NCI-H1048 (cell line): ENCODE measurements at places on chromosomes 16 and 17.

DNA sequence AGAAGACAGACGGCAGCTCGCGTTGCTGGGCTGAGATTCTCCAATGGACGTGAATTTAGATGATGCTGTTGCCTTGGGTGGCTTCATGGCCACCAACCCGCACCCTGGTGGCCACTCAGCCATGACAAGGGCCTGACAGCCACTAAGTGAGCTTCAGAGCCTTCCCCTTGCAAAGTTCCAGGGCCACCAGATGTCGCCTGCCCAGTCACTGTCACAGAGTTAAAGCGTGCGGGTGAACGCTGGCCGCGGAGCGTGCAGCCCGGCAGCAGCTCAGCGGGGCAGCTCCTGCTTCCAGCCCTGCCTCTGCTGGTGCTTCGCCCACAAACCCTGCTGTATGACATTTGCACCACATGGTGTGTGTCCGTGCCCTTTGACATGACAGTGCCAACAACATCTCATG, 13.3 kb upstream of the KREMEN2 start:
- no peak for DNase-seq

- no peak for DNase-seq
Measured at GRCh38 chr17:42221886-42222745, 27.8 kb upstream of the GHDC start.

GRCh38 chr16:65121870-65122723, at the start of gene CDH11:
CDH11 (minus strand) TSS chr16:65122063; CDS start chr16:65004869, 117,194 bp downstream.
- no peak for DNase-seq

DNA sequence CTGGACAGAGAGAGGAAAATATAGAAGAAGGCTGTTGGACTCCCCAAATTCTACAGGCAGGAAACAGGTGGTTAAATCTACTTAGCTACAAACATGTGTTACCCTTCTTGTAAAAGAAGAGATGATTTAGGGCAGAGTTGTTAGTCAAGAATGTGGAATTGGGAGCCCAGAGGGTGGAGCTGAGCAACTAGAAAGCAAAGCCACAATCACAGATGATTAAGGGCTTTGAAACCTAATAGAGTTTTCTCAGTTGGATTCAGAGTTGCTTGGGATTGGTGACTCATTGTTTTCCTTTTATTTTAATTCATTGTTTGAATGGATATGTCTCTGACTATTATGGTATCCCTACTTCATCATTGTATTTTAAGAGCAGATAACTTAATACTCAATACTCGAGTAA, 6.2 kb downstream of the ACSM5 start:
- DNase-seq, result no peak

- DNase-seq, result no peak
Measured at GRCh38 chr17:44314869-44315661, 6.7 kb downstream of the RUNDC3A start.

DNA sequence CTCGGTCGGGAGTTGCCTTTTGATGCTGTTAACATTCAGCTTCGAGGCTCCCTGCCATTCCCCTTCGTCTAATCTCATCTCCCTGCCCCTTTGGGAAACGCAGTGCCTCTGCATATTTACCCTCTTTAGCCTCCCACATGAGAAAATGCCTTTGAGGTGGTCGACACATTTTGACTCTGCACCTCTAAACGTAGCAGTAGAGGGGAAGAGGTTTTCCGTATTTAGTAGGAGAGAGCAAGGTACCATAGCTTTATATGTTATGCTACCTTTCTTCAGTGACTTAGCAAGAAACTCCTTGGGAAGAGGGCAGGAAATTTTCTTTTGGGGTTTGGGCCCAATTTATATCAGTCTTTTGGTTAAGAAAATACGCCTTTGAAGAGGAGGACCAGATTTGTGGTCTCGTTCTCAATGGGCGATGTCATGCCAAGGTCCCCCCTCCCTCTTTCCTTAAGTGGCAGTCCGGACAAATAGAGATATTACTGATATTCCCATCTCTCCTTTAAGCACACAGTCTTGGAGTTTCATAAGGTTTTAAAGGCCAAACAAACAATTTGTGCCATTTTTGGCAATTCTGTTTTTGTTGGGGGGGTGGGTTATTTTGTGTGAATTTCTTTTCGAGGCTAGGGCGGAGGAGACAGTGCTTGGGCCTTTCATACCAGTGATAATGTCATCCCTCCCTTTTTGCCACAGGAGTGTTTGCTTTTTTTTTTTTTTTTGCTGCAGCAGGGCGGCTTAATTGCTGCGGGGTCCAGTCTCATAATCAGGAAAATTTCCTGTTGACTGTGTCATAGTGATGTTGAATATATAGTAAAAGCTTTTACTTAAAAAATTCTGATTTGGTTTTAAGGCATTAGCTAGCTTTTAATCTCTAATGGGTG, 1.5 kb downstream of the PAFAH1B1 start:
- DNase-seq, result no peak

GRCh38 chr17:82127704-82128103, 29.7 kb upstream of the FASN start:
- DNase-seq, result no peak

GRCh38 chr16:14286368-14287230, 215.5 kb downstream of the MRTFB start:
- DNase-seq, result no peak

- no peak for DNase-seq
Measured at GRCh38 chr16:72291531-72291981, 119.6 kb upstream of the PMFBP1 start.

- no peak for DNase-seq
Measured at GRCh38 chr17:77323413-77324171, 182.8 kb downstream of the SEC14L1 start.

GRCh38 chr17:46737326-46737725, 81.2 kb downstream of the WNT3 start:
- DNase-seq, result no peak

- no peak for DNase-seq
Measured at GRCh38 chr16:15907863-15908478, 19.6 kb upstream of the CEP20 start.

- no peak for DNase-seq
Measured at GRCh38 chr17:82157046-82158035, 55.3 kb downstream of the CCDC57 start.

DNA sequence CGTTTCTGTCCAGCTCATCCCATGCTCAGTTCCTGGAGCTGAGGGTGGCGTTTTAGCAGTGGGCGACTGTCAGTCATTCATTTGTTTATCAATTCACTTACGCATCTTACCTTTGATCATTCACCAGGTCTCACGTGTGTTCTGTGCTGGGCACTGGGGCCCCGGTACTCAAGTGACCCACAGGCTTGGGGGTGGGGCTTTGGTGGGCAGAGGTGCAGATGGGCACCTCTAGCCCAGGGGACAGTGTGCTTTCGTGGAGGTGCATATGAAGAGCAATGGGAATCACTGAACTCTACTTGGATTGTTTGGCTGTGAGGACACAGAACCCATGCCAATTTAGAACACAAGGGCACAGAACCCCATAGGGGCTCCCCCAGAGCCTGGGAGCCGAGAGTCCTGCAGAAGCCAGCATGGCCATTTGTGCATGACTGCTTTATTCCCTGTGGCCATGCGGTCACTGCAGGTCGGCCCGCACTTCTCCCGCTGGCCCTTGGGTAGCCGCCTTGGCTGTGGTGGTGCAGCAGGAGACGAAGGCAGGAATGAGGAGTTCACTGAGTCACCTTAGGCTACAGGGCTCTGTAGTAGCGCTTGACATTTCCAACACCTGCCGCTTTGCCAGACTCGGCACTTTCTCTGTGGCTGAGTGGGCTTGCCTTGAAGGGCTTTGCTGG, 144.6 kb downstream of the SNX29 start:
- DNase-seq, result no peak

GRCh38 chr17:75487351-75488070, 27.8 kb downstream of the CASKIN2 start:
- DNase-seq, result no peak

DNA sequence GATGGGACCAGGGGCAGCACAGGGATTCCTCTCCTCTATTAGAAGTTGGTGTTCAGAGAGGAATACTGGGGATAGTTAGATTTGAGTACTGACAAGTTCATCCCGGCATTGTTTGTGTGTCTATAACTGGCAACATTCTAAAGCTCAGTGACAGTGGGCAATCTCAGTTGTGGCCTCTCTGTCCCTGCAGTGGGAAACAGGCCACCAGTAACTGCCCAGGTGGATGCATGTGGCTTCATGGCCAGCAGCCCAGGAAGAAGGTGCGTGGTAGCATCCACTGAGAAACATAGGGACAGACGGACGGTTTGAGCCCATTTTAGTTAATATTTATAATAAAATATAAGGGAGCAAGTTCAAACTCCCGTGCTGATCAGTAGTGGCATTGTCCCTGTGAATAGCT, 51.5 kb downstream of the B9D1 start:
- DNase-seq, result no peak

DNA sequence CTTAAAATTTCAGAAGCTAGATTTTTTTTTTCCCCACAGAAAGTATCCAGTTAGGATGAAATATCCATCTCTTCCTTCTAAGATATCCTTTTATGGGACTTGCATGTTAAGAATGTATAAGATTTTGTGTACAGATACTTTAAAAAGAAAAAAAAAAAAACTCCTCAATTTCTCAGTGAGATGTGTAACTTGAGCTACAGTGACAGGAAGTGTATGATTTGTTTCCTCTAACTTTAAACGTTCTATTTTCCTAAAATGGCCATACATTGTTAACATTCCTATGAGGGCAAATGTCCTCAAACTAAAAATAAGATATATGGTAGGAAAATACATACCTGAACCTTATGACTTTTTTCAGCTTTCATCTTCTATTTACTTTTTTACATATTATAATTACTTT, 8.9 kb downstream of the FBXO47 start:
- no peak for DNase-seq

GRCh38 chr17:19728084-19728495, 11.7 kb upstream of the SLC47A2 start:
- no peak for DNase-seq

DNA sequence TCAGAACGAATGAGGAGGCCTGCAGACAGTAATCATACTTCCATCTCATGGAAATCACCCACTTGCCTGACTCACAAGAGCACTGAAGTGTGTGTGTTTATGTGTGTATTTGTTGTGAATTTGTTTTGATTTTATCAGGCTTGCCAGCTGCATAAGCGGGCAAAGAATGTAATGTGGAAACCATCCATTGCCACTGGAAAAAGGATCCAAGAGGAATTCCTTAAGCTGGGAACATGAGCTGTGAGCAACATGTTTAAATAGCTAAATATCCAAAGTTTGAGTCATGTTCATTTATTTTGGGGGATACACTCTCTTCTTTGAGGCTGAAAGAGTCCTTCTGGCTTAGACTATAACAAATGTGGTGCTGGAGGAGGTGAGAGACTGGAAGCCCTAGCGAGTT, 198.4 kb upstream of the TBX2 start:
- DNase-seq, result no peak

DNA sequence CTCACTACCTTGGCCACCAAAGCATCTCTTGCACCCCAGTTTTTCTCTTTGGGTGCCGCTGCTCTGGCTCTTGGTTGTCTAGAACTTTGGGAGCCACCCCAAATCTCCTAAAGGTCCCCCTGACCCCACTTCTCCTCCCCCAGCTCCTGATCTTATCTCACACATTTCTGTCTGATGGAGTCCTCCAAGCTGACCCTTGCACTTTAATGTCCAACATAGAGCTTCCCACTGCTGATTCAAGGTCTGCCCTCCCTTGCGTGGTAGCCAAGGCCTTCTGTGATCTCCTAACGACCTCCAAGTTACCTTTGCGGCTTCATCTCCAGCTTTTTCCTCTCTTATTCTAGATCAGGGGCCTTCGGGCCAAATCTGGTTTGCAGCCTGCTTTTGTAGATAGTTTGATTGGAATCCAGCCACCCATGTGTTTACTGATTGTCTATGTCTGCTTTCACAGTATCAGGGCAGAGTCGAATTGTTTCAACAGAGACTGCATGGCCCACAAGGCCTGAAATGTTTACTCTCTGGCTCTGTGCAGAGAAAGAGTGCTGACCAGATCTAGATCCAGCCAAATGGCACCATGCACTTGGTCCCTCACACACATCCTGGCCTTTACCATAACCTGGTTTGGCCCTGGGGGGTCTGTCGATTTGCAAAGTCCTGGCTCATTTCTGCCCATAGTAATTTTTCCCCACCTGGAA, 168.6 kb downstream of the HAPSTR1 start:
- no peak for DNase-seq

- no peak for DNase-seq
Measured at GRCh38 chr17:29586676-29587469, 2.6 kb downstream of the GIT1 start.

DNA sequence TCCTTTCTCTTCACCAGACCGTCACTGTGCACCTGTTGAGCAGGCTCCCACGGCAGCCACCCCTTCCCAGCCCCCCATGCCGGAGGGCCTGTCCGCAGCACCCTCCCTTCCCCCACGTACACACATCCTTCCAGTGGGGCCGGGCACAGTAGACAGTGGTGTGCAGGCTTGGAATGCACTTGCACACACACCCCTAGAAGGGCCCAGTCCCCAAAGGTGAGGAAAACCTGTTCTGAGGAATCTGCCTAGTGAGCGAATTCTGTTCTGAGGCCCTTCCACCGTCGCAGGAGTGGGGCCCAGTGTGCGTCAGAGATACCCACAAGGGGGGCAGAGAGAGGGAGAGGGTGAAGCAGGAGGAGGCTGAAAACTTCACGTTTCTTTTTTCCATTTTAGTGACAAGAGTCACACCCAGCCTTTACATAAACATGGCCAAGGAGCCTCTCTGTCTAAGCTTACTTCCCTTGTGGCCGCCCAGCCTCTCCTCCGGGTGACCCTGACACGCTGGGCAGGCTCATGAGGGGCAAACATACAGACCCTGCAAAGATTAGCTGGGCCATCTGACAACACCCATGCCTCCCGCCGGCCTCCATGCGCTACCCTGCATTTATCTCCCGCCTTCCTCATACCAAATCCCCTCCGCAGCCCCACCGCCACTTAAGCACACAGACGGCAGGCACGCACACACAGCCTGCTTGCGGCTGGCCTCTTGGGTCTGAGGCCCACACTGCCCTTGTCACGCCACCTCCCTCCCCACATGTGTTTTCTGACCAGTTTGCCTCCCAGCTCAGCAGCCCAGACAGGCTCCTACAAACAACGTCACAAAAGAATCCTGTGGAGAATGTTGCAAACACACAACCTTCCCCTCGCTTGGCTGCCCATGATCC, 1.8 kb downstream of the ZBTB4 start:
- no peak for DNase-seq

DNA sequence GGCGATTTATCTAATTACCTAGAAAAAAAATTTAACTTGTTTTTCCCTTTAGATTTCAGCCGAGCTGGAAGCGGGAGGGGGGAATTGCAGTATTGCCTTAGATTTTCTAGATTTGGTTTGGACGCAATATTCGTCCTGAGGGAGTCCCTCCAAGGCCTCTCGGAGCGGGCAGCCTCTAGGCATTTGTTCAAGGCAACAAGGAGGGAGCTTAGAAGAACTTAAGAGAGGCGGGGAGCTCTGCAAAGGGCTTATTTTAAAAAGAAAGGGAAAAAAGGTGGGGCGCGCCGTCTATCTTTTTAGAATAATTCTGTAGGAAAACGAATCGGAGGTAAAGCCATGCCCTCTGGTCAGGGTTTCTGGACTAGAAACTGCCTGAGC, 407 bp upstream of the TMEM94 start:
- DNase-seq, result no peak

GRCh38 chr17:81959362-81960129, 1.4 kb downstream of the NOTUM start:
- DNase-seq, result no peak

DNA sequence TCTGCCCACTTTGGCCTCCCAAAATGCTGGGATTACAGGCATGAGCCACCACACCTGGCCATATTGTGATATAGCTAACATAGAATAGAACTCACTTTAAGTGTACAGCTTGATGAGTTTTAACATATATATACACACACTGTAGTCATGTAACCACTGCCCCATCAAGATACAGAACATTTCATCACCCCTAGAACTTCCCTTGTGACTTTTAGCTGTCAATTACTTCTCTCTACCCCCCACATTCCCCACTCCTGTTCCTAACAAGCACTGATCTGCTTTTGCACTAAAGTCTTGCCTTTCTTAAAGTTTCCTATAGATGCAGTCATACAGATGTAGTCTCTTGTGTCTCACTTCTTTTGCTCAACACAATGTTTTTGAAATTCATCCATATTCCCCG, 93.1 kb downstream of the PITPNC1 start:
- DNase-seq, result no peak
